ENCODE measurements at places on chromosomes 2 and 18.
A peak's percentile ranks its signal among the peaks of the same experiment; 100 is the strongest.

DNA sequence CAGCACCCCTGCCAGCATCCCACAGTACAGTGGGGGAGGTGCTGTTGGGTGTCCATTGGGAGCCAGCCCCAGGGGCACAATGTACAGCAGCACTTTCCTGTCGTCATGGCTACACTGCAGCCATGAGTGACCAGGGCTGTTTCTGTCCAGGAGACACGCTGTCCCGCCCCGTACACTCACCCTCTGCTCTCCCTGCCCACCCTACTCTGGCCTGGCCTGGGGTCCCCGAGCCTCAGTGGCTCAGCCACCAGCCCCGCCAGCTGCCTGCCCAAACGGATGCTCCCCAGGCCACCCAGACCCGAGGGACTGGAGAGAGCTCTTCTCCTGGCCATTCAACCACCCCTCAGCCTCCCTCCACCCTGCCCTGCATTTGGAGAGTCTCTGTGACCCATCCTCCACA lies 9.3 kb downstream of the TEKT4 start:
- no peak for DNase-seq

DNA sequence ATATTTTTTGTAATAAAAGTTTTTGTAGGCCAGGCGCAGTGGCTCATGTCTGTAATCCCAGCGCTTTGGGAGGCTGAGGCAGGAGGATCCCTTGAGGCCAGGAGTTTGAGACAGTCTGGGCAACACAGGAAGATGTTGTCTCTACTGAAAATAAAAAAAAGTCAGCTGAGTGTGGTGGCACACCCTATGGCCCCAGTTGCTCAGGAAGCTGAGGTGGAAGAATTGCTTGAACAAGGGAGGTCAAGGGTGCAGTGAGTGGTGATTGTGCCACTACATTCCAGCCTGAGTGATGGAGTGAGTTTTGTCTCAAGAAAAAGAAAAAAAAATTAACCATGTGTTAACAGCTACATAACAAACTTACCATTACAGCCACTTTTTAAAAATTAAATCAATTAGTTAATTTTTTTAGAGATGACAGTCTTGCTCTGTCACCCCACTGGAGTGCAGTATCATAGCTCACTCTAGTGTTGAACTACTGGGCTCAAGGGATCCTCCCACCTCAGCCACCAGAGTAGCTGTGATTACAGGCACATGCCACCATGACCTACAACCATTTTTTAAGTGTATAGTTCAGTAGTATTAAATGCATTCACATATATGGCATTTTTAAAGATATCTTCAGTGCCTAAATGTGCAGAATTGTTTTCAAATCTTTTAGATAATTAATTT lies 67.2 kb upstream of the ACYP2 start:
- DNase-seq, result peak; percentile 32

DNA sequence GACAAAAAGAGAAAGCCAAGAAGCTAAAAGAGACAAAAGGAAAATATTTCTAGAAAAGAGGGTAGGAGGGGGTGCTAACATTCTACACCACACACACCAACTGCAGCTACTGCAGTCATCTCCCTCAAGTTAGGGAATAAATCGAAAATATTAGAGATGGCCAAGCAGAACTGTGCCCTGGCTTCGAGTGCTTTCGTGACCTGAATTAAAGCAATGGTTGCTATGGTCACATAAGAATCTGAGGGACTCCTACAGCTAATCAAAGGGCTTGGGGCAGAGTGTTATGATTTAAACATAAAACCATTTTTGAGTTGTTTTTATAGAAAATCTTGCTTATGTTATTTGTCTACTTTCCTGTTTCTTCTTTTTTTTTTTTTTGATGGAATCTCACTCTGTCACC lies 159.6 kb upstream of the HNRNPA3 start:
- no peak for DNase-seq

- DNase-seq, result no peak
These were observed 41.3 kb upstream of the ZNF532 start for GRCh38 chr18:58823412-58823811.

- no peak for DNase-seq
These were observed 23.4 kb downstream of the AKAIN1 start for GRCh38 chr18:5173646-5174045.

DNA sequence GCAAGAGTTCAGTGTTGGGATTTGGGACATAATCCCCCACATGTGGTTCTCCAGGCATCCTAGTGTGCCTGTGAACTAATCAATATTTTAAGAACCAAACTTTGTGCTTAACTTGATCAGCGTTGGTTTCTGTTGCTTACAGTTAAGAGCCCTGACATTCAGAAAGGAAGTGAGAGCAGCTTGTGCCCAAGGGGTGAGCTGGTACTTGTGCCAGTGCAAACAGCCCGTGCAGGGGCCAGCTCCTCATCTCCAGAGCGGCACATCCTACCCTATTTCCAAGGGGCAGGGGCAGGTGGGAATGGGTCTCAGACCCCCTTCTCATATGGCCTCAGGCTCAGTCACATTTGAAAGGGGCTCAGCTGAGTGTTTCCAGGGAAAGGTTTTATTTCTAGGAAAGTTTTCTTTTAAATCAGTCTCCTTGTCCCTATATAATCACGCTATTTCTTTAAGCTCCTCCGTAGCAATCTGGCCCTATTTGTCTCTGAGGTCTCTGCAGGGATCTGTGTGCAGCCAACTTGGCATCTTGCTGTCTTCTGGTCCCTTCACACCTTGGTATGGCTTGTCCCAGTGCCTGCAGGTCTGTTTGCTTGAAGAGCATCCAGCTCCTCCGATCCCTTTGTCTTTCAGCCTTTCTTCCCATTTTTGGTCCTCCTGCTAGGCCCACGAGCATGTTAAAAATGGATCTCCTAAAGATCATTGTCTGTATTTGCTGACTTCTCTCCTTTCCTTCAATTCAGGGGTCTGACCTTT lies 358.9 kb downstream of the HRH4 start:
- no peak for DNase-seq

- DNase-seq, result no peak
These were observed 187.1 kb downstream of the FHOD3 start for GRCh38 chr18:36484591-36484990.

DNA sequence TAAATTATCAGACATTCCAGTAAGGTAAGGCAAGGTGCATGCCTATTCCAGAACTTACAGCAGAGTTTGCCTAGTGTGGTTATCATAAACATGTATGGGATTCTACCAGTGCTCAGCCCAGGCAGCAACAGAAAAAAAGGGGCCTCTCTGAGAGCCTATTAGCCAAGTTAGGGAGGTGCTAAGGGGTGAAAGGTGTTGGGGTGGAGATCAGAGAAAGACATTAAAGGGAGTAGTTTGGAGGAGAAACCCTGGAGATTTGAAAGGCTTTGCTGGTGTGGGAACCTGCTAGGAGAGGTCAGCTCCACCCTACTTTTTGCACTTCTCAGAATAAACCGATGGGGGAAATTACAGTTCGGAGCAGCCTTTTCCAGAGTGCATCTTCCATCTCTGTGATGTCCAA lies 2.9 kb downstream of the ARPC2 start:
- DNase-seq, result no peak

DNA sequence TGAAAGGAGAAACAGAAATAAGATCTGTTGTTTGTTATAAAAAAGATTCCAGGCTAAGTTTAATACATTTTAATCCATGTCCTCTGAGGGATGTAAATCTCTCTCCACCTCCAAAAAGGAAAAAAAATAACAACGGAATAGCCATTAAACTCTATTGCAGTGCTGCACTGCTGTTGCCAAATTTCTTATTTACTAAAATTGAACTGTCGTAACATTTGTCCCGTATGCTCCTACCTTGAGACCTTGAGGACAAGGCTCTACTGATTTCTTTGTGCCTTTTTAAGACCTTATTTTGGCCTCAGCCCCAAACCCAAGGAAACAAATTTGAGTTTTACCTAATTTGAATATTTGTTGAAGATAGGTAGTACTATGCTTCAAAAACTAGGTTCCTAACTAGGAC lies 56.4 kb downstream of the FRZB start:
- DNase-seq, result no peak

DNA sequence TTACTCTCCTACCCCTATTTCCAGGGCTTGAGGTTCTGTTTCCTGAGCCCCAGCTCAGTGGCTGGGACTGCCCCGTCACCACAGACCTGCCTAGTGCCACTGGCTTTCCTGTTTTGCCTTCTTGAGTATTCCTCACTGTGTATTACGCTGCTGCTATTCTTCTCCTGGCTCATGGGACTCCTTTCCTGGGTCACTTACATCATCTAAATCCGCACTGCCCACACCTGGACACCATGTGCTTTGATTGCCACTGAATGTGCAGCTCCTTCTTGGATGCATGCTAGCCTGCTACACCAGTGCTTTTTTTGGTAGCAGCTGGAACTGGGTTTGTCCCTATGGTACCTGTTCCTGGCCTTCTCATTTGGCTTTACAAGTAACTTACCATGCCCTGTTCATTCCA lies 96.6 kb upstream of the PTPRM start:
- DNase-seq, result no peak

DNA sequence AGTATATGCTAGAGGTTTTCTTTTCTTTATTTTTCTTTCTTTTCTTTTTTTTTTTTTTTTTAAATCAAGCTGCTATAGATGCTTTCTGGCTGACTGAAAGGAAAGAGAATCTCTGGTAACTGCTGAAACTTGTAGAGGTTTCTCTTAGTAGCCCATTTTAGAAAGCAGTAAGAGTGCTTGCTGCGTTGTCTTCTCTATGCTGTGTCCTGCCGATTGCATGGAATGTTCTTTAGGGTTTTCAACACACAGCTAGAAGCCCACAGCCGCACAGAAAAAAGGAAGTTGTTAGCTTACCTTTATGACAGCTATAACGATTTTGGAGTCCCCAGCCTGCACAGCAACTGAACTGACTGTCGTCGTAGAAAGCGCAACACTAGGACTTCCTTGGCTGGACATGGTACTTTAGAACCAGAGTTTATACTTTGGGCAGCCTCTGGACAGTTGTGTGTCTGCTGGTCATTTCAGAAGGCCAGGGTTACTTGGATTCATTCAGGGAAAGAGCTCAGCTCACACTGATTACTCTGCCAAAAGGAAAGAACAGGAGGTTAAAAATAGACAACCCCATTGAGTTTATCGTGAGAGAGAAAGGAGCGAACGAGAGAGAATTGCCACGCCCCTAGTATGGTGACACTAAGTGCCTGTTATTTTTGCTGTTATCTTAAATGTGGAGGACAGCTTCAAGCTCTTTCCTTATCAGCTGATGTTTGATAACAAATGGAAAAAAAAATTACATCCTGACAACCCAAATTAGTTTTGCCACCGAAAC lies at the start of gene CCDC141:
Gene CCDC141, minus strand, starts transcription at position 592 of the 766 bp plus-strand sequence. Its CDS starts 196 bp downstream, at position 396.
- DNase-seq, result peak; percentile 56

DNA sequence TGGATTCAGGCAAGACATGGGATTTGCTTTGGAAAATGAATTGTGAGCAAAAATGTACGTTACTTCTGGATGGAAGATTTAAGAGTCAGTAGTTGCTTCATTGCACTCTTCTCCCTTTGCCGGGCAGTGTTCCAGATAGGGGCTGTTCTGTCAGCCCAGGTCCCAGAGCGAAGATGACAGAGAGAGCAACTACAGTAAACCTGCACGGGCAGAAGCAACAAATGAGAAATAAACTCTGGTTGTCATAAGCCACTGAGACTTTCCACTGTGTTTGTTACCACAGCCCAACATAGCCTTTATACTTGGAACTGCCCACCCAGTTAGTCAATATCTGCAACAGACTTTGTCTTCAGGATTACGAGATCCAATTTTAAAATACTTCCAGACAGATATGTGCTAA lies 83.3 kb downstream of the CACNB4 start:
- DNase-seq, result no peak

DNA sequence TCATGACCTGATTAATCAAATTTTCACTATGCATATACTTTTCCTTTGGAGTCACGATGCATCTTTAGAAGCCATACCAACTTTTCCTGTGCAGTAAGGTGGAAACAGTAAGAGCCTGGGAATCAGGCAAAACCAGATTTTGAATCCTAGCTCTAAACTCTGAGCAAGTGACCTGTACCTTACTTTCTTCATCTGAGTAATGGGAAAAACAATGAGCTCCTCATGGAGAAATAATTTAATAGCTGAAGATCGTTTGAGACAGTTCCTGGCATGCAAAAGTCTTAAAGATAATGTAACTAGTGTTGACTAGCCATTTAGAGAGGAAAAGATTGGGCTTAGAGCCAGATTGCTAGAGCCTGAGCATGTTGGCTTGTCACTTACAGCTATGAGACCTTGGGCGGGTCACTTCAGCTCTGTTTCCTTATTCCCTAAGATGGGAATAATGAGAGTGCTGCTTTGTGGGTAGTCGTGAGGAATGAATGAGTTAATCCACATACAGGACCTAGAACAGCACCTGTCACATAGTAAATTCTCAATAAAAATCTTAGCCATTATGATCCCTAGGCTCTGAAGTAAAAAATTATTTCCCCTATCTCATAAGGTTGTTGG lies 17.7 kb upstream of the CCNYL1 start:
- DNase-seq, result no peak

GRCh38 chr2:142714600-142714999 lies 162.9 kb upstream of the KYNU start:
- DNase-seq, result no peak

DNA sequence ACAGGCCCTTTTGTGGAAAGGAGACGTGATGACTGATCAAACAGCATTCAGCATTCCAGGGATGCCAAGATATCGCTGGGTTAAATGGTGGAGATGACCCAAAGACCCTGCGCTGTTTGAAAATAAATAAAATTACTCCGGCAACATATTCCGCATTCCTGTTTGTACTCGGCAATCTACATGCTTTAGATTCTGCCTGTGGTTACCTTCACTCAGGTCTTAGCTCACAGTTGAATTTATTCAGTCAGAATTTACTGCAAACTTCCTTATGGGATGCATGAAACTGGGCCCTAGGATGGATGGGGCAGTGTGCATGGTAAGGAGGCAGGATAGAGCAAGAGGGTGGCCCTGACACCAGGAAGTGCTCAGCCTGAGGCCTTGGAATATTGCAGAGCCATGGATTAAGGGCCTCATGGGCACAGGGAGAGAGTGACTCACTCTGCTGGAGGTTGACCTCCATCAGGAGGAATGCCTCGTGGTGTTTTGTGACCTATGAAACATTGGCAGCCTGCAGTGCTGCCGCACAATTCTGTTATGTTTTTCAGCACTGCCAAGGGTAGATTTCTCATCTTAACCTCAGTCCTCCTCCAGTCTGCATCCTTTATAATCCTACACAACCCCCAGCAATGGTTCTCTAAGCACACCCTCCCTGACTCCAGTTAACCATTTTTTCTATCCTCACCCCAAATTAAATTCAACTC lies 321.4 kb downstream of the IRS1 start:
- no peak for DNase-seq

GRCh38 chr2:82226441-82226840 lies 1921.9 kb upstream of the LRRTM1 start:
- no peak for DNase-seq

- DNase-seq, result no peak
These were observed 11.6 kb downstream of the PTPN4 start for GRCh38 chr2:119771331-119771730.

DNA sequence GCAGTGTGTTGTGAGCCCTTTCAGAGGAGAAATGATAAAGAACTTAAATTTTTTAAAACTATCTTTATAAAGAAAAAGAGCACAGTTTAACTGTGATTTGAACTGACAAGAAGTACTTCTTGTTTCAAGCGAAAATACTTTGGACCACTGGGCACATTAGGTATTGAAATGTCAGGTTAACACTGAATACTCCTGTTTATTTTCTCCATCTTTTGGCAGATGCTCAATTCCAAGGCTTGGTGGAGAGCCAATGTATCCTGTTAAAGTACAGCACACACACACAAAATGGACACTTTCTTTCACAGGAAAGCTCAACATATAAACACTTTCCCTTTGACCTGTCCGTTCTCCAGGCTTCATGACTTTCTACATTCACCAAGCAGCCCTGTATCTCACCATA lies 32.6 kb upstream of the SP3 start:
- no peak for DNase-seq
